ENCODE measurements at places on chromosomes 4 and X.

DNA sequence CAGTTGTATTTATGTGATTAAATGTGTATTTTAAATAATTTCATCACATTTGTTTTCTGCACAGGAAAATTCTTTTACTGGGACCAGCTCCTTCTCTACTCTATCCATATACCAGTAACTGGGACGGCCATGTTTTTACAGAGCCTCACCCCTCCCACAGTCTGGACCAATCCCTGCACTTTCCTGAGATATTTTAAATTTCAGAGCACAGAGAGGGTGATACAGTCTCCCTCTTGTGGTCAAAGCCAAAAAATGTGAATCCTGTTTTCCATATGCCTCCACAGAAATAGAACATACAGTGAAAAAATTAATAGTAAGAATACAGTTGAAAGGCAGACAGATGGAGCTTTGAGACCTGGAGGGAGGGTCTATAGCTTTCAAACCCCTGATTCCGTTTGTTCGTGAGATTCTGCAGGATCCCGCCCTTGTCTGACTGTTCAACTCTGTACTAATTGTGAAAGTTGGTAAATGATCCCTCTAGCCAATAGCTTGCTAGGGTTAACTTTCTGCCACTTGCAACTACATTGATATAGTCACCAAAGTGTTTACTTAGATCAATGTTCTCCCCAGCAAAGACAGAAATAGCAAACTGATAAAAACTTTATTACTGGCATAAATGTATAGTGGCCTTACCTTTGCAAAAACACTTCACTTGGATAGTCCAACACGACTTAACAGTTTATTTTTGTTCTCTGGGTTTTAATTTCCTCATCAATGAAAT lies 172.2 kb downstream of the PPARGC1A start:
- no peak for DNase-seq

GRCh38 chrX:153933748-153934147 lies 1.1 kb downstream of the NAA10 start:
- DNase-seq: no peak

GRCh38 chr4:94814237-94814636 lies 56.5 kb downstream of the BMPR1B start:
- DNase-seq: no peak

DNA sequence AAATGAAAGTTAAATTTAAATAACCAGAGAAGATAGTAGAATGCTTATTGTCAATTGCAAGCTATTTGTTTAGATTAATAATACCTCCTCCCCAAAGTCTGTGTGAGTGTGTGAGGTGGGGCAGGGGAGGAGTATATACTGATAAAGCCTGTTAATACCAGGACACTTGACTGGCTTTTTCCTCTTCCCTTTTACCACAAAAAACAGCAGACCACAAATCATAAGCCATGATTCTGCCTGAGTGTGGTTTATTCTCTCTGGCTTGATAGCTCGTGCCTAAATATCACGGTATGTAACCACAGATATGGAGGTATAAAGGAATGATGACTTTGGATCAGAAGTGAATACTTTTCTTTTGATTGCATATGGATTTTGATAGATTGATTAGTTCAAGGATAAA lies 21.9 kb upstream of the SCRG1 start:
- DNase-seq: no peak

DNA sequence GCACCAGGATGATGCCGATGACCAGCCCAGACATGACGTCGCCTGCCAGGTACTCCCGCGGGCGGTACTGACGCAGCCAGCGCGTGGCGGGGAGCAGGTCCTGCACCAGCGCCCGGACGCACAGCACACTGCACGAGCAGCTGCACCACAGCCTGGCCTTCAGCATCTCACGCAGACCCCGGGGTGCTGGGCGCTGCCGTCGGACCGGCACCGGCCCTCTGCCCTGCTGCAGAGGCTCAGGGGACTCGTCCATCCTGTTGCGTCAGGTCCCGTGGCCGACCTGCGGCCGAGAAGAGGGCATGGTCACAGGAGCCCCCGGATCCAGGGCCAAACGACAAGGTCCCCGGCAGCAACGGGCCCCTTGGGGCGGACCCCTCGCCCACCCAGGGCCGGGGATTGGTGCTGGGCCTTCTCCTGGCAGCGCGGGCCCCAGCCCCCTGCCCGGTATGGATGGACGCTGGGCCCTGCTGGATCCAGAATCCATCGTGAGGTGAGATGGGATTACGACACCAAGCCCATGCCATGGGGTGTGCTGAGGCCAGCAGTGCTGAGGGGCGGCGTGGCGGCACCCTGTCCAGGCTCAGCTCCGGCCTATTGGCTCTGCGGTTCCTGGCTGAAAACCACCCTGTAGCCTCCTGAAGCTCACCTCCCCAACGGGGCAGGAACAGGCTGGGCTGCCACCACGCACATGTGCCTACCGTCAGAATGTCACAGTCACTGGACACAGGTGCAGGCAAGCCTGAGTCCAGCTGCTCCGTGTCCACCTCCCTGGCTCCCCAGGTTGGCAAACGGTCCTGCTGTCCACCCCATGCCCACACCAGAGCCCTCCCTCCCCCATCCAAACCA lies 1.5 kb downstream of the SLC26A1 start:
- DNase-seq: no peak

DNA sequence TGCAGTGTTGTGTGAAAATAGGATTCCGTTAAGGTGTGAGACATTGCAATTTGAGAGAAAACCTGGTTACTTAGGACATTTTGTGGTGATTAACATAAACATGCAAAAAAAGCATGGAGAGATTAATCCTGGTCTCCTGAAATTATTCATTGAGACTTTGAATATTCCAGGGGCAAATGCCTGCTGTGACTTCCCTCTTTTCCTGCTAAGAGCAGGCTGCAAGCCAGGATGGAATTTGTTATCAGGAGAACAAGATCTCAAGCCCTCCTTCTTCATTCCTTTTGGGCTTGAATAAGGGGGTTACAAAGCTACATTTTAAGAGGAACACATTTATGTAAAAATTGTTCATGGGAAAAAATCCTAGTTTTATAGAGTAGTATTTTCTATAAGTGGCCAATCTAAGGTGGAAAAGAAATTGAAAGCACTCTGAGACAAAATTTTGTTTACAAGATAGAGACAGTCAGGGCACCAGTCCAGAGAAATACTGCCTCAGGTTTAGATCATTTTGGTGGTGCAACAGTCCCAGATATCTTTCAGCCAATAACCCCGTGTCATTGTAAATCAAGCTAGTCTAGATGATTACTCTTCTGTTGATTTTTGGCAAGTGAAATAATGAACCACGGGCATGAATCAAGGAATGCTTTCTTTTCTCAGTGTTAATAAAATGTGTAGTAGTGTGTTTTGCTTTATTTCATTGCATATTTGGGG lies 1528.3 kb upstream of the AGA start:
- no peak for DNase-seq

- DNase-seq: no peak
Observed at GRCh38 chrX:22760513-22761057, 239.2 kb upstream of the DDX53 start.

DNA sequence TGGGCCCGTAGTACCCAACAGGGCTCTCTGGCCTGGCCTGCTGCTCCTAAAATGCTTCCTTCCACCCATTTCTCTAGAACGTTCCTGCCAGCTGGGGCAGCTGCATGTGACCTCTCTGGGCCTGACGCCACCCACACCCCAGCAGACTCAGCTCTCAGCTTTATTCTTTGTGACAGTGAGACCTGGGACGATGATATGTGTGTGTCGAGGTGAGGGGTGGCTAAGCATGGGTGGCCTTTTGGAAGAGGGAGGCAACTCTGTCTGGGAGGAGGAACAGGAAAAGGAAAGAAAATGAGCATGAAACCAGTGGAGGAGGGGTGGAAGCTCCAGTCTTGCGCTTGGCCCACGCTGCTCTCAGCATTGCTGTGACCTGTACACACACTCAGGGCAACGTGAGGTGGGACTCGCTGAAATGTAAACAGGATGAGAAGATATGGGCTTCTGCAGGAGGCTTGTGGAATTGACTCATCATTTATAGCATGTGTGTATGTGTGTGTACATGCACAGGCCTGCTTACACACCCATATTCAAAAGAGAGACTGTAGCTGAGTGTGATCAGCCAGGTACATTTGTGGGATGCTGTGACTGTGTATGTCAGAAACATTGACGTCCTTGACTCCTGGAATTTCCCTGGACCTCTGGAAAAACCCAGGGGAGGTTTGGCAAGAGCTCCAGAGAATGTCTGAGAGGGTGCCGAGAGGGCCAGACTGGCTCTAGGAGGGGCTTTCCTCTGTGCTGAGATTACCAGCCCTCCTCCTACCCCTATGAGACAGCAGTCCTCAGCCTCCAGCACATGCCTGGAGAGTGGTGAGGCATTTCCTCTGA lies 137.9 kb downstream of the PJA1 start:
- peak; percentile 48 for DNase-seq

- no peak for DNase-seq
Observed at GRCh38 chr4:10962246-10962645, 277.7 kb upstream of the CLNK start.

DNA sequence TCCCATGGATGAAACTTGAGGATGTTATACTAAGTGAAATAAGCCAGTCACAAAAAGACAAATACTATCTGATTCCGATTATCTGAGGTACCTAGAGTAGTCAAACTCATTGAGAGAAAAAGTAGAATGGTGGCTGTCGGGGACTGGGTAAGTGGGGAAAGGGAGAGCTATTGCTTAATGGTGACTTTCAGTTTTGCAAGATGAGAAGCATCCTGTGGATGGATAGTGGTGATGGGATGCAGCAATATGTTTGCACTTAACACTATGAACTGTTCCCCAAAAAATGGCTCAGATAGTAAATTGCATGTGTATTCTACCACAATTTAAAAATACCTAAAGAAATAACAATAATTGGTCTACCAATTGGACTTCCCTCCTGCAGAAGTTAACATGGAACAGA lies 181.5 kb downstream of the SHROOM3 start:
- no peak for DNase-seq

GRCh38 chr4:26083987-26084386 lies 170.0 kb downstream of the SMIM20 start:
- DNase-seq: no peak

- no peak for DNase-seq
Observed at GRCh38 chr4:161581262-161582230, 582.3 kb downstream of the FSTL5 start.

- no peak for DNase-seq
Observed at GRCh38 chrX:86349115-86349514, 200.9 kb downstream of the DACH2 start.

- DNase-seq: no peak
Observed at GRCh38 chr4:130056286-130056685, 960.3 kb downstream of the C4orf33 start.

GRCh38 chrX:17206584-17206983 lies 168.4 kb upstream of the NHS start:
- no peak for DNase-seq

DNA sequence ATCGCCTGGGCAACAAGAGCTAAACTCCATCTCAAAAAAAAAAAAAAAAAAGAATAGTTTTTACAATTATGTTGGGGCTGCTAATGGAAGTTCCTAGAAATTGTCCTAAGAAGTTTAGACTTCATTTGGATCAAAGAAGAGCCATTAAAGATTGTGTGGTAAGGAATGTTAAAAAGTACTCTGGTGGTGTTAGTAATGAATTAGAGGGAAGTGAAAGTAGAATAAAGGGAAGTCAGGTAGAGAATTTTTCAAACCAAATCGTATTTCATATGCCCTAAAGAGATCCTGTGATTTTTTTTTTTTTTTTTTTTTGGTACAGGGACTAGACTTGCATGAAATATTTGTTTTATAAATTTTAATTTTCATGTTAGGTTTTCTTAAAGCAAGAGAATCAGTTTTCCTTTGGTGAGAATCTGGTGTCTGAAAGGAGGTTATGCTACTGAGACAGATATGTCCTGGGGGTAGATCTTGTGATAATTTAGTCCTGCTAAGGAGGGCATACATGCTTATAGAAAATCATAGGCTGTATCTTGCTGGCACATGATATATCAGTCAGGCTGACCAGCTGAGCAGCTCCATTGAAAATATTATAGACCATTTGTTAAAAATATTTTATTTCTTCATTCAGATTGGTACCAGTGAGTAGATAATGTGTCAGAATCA lies 10.7 kb downstream of the SEC24B start:
- DNase-seq: no peak

DNA sequence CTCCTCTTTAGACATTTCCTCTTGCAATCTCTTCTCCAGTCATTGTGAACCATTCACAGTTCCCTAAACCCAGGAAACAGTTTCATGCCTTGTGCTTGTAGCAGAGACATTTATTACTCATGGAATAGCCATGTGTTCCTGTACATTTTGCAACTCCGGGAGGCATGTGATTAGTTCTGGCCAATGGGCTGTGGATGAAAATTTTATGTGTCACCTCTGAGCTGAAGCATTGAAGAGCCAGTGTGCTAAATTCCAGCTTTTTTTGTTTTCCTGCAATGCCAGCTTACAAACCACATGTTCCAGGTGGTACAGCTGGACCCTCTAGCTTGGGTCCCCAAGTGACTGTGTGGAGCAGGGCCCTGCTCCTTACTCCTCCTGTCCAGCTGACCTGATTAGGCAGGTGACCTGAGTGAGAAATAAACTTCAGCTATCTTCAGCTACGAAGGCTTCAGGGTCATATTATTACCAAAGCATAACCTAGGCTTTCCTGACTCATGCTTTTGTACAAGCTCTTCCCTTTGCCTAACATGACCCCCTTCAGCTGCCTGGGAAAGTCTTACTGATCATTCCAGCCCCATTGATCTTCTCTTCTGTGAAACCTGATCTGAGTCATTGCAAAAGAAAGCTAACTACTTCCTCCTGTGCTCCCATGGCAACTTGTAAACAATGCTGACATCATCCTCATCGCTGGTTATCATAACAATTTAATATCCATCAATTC lies 200.4 kb downstream of the PTTG2 start:
- peak; percentile 18 for DNase-seq

DNA sequence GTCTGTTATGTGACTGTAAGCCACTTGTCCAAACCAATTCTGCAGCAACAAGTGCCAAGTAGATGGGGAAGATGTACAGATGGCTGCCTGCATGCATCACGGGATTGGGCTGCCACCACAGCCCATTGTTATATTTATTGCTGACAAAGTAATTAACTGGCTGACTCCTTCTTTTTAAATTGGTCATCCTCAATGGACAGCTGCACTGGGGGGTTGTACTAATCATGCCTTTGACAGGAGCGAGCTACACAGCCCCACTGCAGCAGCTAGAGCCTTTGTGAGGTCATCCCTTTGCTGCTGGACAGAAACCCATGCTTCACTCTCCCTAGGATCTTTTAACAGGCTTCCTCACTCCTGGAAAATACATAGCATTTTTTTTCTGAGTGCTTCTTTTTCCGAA lies 146.7 kb upstream of the CXXC4 start:
- DNase-seq: no peak

- DNase-seq: no peak
Observed at GRCh38 chr4:147560625-147561024, 56.6 kb upstream of the TMEM184C start.

Measured in SJSA1 (cell line).